H7 (cell line): ENCODE measurements at places on chromosomes 3 and 15.

- DNase-seq: no peak
These were observed 52.0 kb upstream of the RYK start for GRCh38 chr3:134302674-134303073.

DNA sequence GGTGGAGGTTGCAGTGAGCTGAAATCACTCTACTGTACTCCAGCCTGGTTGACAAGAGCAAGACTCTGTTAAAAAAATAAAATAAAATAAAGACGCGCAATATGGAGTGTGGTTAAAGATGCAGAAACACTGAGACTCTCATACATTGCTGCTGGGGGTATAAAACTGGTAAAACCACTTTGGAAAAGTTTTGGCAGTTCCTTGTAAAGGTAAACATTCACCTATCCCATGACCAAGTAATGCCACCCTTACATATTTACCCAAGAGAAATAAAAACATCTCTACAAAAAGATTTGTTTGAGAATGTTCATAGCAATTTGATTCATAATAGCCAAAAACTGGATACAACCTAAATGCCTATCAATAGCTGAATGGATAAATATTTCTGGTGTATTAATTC lies 398.5 kb downstream of the PDCD6IP start:
- DNase-seq: no peak

- DNase-seq: no peak
These were observed 24.1 kb downstream of the TMEM40 start for GRCh38 chr3:12734960-12735359.

DNA sequence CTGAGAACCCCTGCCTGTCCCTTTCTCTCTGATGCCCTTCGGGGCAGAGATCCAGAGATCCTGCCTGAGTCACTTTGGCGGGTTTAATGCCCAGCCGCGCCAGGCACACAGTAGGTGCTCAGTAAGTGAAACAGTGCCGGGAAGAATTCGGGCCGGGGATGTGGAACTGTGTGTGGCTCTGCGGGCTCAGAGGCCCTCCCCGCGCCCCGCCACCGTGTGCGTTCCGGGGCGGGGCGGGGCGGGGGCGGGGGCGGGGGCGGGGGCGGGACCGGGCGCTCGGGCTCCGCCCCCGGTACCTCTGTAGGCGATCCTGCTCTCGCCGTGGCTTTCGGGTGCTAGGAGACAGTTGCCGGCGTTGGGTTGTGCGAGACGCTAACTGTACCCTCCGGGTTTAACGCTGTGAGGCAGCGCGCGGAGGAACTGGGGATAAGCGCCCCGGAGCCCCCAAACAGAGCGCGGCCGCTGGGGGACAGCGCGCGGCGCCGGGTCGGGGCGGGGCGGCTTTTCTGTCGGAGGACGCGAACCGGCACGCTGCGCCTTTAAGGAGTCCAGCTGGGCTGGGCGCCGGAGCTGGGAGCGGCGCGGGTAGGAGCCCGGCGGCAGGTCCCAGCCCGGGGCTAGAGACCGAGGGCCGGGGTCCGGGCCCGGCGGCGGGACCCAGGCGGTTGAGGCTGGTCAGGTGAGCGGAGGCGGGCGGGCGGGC lies at the start of gene ABHD6:
TSS of gene ABHD6 (plus strand) at position 555 of the 703 bp plus-strand sequence. CDS start 18,795 bp downstream, outside the sequence.
- DNase-seq: peak; percentile 96

- no peak for DNase-seq
These were observed 12.4 kb downstream of the DNAJB8 start for GRCh38 chr3:128454310-128454618.

- DNase-seq: no peak
These were observed 54.5 kb upstream of the SAMMSON start for GRCh38 chr3:69944931-69945493.

- no peak for DNase-seq
These were observed 103.8 kb downstream of the GAP43 start for GRCh38 chr3:115727135-115727534.

GRCh38 chr15:75508840-75509532 lies 57.5 kb upstream of the SIN3A start:
- DNase-seq: peak; percentile 43

- DNase-seq: peak; percentile 32
These were observed 17.9 kb downstream of the STT3B start for GRCh38 chr3:31550452-31551251.

GRCh38 chr3:30161375-30161774 lies 445.0 kb upstream of the TGFBR2 start:
- no peak for DNase-seq

- no peak for DNase-seq
These were observed 171.9 kb downstream of the FRMD5 start for GRCh38 chr15:44023176-44023575.

- no peak for DNase-seq
These were observed 4.6 kb downstream of the ERICH6 start for GRCh38 chr3:150699068-150699639.

- DNase-seq: no peak
These were observed 236.1 kb downstream of the NEK10 start for GRCh38 chr3:27133060-27133459.

GRCh38 chr15:62641825-62642224 lies 400.7 kb upstream of the TPM1 start:
- DNase-seq: no peak

DNA sequence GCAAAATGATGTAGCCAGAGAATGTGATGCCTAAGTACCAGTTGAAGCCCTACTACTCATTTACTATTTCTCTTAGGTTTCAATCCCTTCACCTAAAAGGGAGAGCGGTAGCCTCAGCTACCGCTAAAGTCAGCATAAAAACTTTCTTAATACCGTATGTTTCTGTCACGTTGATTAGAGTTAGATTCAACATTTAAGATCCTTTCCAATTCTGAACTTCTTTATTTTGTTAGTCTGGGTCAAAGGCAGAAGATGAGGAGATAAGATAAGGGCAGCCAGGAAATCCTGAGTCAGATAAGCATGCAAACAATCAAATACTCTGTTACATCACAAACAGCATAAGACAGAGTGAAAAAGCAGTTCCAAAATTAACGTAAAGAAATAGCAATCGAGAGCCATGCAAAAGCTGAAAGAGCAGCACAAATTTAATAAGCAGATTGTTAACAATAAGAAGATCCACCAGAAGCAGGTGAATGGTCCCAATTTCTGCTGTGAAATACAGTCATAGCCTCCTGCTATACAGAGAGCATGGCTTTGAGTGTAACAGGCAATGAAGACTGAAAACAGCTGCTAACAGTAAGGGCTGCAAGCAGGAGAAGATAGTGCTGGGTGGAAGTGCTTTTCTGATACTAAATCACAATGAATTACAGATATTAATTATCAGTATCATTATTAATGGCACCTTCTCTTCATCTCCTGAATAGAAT lies 3.0 kb downstream of the TMEM207 start:
- no peak for DNase-seq

- peak; percentile 100 for DNase-seq
These were observed at the start of gene HDAC11 for GRCh38 chr3:13479582-13480339. Gene HDAC11 (plus strand): TSS chr3:13480306. CDS start chr3:13480348, 42 bp downstream.

DNA sequence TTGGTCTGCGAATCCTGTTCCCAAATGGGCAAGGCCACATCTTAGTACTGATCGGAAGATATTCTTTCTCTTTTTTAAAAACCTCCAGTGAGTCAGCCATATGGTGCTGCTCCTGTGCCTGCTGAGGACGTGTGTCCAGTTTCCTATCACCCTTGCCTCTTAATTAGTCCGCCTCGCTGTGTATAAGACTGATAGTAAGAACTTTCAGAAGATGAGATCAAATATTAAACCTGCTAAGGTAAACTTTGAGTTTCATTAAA lies 612 bp downstream of the UBA5 start:
- no peak for DNase-seq

DNA sequence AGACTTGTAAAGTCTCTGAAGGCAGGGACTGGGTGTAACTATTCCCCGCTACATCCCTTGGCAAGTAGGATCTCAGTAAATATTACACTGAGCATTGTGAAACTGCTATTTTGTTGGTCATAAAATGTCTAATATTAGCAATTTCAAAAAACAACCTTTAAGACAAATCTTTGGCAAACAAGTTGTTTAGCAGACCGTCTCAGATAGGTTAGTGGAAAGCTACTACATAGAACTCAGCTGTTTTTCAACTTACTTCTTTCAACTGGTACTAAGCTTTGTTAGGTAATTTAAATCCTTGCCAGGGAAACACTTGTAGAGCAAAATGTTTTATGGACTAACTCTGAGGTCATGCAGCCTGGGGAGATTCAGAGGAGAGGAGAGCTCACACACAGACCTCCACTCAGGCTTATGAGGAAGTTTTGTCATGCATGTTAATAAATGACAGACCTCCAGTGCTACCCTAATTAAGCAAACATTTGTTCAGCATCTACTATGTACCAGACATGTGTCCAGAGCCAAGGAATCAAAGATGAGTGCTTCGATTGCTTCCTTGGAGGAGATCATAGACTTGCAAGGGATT lies 61.6 kb upstream of the STAC start:
- DNase-seq: no peak

- peak; percentile 70 for DNase-seq
These were observed 55.1 kb downstream of the WDR76 start for GRCh38 chr15:43881944-43882343.

- DNase-seq: peak; percentile 26
These were observed 32.2 kb upstream of the FMN1 start for GRCh38 chr15:33226559-33227181.

- DNase-seq: no peak
These were observed 88.7 kb upstream of the UBE2E2 start for GRCh38 chr3:23114432-23114831.
